Liver (tissue), 10 donors: ENCODE measurements at places on chromosomes 7 and 10. TPM values are rescaled to one million over a fixed set of nuclear protein-coding genes. Genes with fewer than 3 reads are reported as not detected.
A peak's percentile ranks its signal among the peaks of the same experiment; 100 is the strongest.

The LIPK gene
- not detected for total RNA-seq

The ACTR3C gene
- total RNA-seq, result 61.7 TPM

The UNC5B gene
- 1.4 TPM for total RNA-seq

The SLC39A12 gene
- total RNA-seq, result 0.05 TPM

The HACD1 gene
- 7.8 TPM for total RNA-seq

- H3K27ac ChIP-seq, result no peak overlapping the region
- no peak overlapping the region for H3K4me3 ChIP-seq
- no peak for DNase-seq
- H3K4me1 ChIP-seq, result no peaks in the 10 kb centered on the region
Observed at GRCh38 chr7:127807340-127807739, 155.3 kb downstream of the SND1 start.

GRCh38 chr10:102546606-102547320 is 43.0 kb downstream of the SUFU start:
- H3K4me3 ChIP-seq, result no peak overlapping the region
- DNase-seq, result no peak
- H3K27ac ChIP-seq, result no peak overlapping the region
- H3K27me3 ChIP-seq, result no peaks in the 10 kb centered on the region

DNA sequence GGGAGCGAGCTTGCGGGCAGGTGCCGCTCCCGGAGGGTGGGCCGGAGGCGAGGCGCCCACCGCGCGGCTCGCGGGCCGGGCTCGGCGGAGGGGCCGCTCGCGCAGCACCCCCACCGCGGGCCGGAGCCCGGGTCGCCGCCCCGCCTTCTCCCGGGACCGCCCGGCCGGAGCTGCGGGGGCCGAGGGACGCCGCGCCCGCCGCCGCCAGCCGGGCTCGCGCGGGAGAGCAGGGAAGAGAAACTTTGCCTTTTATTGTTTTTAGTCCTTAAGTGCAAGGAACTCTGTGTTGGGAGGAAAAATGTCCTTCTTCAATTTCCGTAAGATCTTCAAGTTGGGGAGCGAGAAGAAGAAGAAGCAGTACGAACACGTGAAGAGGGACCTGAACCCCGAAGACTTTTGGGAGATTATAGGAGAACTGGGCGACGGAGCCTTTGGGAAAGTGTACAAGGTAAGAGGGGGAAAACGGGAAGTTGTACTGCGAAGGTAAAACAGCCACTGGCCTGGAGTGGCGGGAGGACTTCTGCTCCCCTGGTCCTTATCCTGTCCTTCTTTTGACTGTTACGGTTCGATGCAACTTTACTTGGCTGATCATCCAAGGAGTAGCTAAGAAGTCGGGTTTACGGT is 620 bp downstream of the SLK start:
- no peaks in the 10 kb centered on the region for H3K27me3 ChIP-seq
- H3K4me1 ChIP-seq, result peaks cover 33% of the 10 kb centered on the region
- DNase-seq, result peak; percentile 43
- peak overlapping the region; percentile 91 for H3K27ac ChIP-seq
- peak overlapping the region; percentile 99 for H3K4me3 ChIP-seq
- no peaks in the 10 kb centered on the region for H3K36me3 ChIP-seq

GRCh38 chr7:116439005-116439404 is 60.5 kb upstream of the CAV2 start:
- H3K27me3 ChIP-seq, result no peaks in the 10 kb centered on the region
- H3K27ac ChIP-seq, result no peak overlapping the region
- DNase-seq, result no peak
- no peak overlapping the region for H3K4me3 ChIP-seq
- no peaks in the 10 kb centered on the region for H3K4me1 ChIP-seq
- H3K36me3 ChIP-seq, result no peaks in the 10 kb centered on the region

DNA sequence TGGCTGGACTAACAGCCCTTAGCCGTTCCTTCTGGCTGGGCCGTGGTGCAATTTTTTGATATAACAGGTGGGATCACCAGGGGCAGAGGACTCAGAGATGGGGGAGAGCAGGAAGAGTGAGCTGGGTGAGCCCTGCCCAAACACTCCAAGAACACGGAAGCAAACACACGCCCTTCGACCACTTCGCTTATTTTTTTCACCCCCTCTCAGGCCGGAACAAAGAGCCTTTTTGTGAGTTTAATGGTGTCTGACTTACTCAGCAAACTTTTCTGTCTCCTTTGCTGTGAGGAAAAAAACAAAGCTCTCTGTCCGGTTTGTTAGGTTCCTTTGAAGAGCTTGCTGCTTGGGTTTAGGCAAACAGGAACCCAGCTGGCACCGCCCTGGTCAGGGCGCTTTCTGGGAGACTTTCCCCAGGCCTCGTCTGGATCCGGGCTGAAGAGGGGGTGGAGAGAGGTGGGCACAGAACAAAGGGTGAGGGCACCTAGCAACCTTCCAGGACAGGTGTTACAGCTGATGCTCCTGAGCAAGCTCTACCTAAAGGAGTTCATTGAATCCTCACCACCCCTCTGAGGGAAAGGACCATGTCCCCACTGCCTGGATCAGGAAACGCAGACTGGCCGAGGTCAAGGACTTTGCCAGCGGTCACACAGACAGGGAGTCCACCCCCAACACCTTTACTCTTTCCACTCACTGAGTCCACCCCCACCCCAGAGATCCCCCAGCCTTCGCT is 23.3 kb downstream of the CALML3 start:
- peak; percentile 54 for DNase-seq
- peak overlapping the region; percentile 58 for H3K27ac ChIP-seq
- H3K27me3 ChIP-seq, result no peaks in the 10 kb centered on the region
- H3K4me1 ChIP-seq, result peaks cover 18% of the 10 kb centered on the region
- H3K36me3 ChIP-seq, result no peaks in the 10 kb centered on the region

DNA sequence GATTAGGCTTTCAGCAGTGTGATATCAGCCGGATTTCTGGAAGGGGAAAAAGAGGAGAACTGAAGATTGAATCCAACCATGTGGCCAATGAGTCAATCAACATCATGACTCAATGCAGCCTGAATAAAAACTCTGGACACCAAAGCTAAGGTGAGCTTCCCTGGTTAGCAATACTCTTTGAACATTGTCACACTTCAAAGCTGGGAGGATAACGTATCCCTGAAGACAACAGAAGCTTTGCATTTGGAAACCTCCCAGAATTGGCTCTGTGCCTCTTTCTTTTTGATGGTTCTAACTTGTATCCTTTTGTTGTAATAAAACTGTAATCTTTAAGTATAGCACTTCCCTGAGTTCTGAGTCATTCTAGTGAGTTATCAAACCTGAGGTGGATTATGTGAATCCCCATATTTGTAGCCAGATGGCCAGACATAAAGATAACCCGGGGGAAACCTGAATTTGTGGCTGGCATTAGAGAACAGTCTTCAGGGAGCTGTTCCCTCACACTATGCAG is 284.4 kb downstream of the IPMK start:
- no peaks in the 10 kb centered on the region for H3K27me3 ChIP-seq
- no peak for DNase-seq
- H3K27ac ChIP-seq, result no peak overlapping the region
- H3K36me3 ChIP-seq, result no peaks in the 10 kb centered on the region

- H3K27me3 ChIP-seq, result peaks cover 2% of the 10 kb centered on the region
- no peaks in the 10 kb centered on the region for H3K36me3 ChIP-seq
- no peaks in the 10 kb centered on the region for H3K4me1 ChIP-seq
- H3K27ac ChIP-seq, result no peak overlapping the region
Observed at GRCh38 chr10:128116851-128117615, 9.2 kb downstream of the MKI67 start.

DNA sequence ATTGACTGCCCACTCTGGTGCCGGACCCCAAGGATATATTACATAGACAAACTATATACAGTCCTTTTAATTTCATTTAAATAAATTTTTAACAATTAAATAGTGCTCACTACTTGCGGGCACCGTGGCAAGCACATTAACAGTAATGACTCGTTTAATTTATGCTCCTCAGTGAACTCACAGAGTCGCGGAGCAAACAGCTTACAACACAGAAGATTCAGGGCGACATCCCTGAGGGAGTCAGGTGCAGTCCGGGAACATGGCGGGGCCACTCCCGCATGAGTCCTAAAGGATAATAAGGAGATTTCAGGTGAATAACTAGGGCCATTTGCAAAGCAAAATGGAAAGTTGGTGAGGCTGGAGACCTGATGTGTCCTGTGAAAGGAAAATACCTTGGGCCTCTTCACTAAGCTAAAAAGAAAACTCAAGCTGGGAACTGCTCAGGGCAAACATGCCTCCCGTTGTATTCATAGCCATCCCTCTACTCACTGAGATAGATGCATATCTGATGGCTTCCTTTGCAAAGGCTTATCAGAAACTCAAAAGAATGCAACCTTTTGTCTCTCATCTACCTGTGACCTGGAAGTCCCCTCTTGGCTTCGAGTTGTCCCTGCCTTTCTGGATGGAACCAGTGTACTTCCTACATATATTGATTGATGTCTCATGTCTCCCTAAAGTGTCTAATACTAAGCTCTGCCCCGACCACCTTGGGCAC is 125.6 kb downstream of the KLF6 start:
- no peaks in the 10 kb centered on the region for H3K36me3 ChIP-seq
- no peak overlapping the region for H3K27ac ChIP-seq
- no peak for DNase-seq

GRCh38 chr10:123906884-123907652 is 15.5 kb upstream of the CPXM2 start:
- H3K36me3 ChIP-seq, result no peaks in the 10 kb centered on the region
- H3K4me3 ChIP-seq, result no peak overlapping the region
- no peaks in the 10 kb centered on the region for H3K4me1 ChIP-seq
- H3K27me3 ChIP-seq, result no peaks in the 10 kb centered on the region
- DNase-seq, result no peak
